ENCODE measurements at places on chromosomes 16 and 17.

DNA sequence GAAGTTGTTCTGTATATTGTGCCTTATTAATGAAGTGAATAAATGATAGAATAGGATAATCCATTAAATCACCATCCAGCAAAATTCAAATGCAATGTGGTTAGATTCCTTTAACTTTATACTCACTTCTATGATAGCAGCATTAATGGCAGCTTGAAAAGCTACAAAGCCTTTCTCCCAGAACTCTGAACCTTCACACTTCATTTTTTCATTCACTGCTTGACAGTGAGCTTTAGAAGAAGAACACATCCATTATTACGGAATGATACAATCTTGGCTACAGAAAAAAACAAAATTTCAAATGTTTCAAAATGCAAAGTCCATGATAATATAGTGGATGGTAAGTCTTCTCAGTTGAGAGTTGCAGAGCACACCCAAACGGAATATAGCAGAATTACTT, 16.4 kb downstream of the ABCA9 start:
- DNase-seq: no peak

GRCh38 chr17:57499648-57500049, 243.3 kb downstream of the MSI2 start:
- no peak for DNase-seq

DNA sequence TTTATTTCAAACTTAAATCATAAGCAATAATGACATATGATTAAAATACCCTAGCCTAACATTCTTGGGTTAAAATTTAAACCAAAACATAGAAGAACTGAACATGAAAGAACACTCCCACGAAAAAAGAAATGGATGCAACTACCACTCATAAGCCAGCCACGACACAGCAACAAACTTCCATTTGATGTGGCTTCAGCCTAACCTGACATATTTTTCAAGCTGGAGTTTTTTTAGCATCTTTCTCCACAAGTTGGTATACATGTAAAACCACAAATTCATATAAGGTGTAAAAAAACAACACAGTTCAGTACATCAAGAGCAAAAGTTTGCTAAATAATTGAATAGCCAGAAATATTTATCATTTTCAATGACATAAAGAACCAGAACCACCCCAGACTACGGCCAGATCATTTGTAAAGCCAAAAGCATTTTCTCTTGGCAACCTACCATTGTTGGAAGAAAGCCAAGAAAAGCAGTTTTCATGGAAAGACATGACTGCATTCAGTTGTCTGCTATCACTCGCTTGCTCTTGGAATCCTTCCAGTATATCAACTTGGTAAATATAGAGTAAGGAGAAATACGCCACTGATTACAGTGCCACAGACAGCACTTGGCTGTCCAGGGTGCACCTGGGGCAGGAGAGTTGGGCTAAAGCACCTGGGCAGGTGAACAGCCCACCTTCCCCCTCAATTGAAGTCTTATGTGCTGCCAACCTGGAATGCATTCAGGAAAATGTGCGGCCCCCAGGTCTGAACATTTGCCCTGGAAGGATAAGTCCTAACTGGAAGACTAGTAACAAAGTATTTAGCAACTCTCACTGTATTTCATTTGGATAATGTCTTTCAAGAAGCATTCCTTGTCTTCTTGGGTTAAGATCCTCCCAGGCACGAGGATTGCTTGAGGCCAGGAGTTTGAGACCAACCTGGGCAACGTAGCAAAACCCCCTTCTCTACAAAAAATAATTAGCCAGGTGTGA, 60.5 kb downstream of the CREBBP start:
- DNase-seq: no peak

- DNase-seq: no peak
Measured at GRCh38 chr16:24149102-24149501, 107.0 kb upstream of the CACNG3 start.

GRCh38 chr17:62860962-62861873, 53.1 kb upstream of the MARCHF10 start:
- no peak for DNase-seq

GRCh38 chr17:82303944-82304808, 13.2 kb downstream of the CD7 start:
- no peak for DNase-seq

- no peak for DNase-seq
Measured at GRCh38 chr16:12229759-12230594, 253.4 kb downstream of the SNX29 start.

- no peak for DNase-seq
Measured at GRCh38 chr17:8532021-8532420, 96.3 kb downstream of the NDEL1 start.

GRCh38 chr16:14640538-14640937, 7.8 kb downstream of the BFAR start:
- no peak for DNase-seq

GRCh38 chr16:10883004-10883403, 6.0 kb downstream of the CIITA start:
- no peak for DNase-seq

GRCh38 chr17:55763856-55764255, 13.0 kb downstream of the PCTP start:
- DNase-seq: no peak

GRCh38 chr16:70691223-70692129, 5.6 kb upstream of the MTSS2 start:
- peak; percentile 61 for DNase-seq

GRCh38 chr17:17343896-17344506, 40.8 kb downstream of the NT5M start:
- DNase-seq: no peak

GRCh38 chr17:56710986-56711385, 117.5 kb downstream of the NOG start:
- no peak for DNase-seq

GRCh38 chr17:27348196-27348595, 54.3 kb downstream of the WSB1 start:
- DNase-seq: no peak

DNA sequence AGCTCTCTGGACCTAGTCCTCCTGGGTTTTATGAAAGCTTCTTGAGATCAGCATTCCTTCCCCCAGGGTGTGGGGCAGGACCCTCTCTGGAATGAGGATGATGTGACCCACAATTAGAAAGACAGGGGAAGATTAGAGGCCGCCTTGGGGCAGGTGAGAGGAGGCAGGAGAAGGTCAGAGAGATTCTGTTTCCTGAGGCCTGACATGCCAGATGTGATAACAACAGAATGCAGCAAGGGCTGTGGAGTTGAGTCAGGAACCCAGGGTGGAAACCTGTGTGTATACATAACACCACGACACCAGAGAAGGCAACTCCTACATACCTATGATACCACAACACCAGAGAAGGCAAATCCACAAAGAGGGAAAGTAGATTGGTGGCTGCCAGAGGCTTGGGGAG, 5.4 kb upstream of the SLC5A10 start:
- no peak for DNase-seq

- DNase-seq: no peak
Measured at GRCh38 chr16:63856537-63856936, 1265.3 kb downstream of the CDH11 start.

- DNase-seq: no peak
Measured at GRCh38 chr17:55023626-55024025, 55.1 kb downstream of the STXBP4 start.

- no peak for DNase-seq
Measured at GRCh38 chr17:57004944-57005579, 27.1 kb downstream of the SCPEP1 start.

DNA sequence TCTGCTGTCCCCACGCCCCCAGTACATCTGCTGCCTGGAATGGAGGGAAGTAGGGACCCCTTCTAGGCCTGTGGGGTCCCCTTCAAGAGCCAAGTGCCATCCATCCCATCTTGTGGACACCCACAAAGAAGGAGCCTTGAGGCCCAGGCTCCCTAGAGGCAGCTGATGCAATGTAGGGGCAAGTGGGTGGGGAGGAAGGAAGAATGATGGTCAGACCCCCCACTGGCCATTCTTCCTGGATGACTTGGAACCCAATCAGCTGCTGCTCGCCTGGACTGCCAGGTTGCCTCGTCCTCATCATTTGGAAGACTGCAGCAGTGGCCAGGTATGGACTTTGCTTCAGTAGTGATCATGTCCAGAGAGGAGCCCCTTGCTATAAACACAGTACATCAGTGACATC, 48.9 kb downstream of the SMPD3 start:
- no peak for DNase-seq

DNA sequence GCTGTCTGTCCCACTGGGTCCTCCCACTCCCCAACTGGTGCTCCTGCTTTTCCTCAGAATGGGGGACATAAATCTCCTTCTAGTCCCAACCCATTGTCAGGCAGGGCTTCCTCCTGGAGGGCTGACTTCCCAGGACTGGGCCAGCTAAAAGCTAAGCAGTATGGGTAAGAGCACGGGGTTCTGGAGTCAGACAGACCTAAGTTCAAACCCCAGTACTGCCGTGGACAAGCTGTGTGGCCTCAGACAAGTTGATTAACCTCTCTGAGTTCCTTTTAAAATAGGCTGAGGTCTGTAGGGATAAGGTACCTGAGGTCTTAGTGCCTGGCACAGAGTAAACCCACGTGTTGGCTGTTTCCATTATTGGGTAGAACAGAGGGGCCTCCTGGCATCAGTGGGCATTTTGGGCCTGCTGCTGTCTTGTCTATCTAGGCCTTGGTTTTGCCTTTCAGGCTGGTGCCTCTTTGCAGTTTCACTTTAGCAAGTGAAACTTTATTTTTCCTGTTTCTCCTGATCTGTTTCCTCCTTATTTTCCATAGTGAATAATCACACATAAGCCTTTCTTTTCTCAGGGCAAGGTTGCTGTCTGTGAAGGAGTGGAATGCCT, 114.6 kb downstream of the PRKCB start:
- DNase-seq: no peak

- DNase-seq: no peak
Measured at GRCh38 chr17:31915456-31916100, 14.1 kb upstream of the UTP6 start.

- DNase-seq: no peak
Measured at GRCh38 chr16:77133706-77134105, 57.3 kb upstream of the MON1B start.

GRCh38 chr17:62933501-62934385, 32.3 kb upstream of the TANC2 start:
- no peak for DNase-seq

- DNase-seq: no peak
Measured at GRCh38 chr17:19392303-19392702, 5.3 kb upstream of the MFAP4 start.

DNA sequence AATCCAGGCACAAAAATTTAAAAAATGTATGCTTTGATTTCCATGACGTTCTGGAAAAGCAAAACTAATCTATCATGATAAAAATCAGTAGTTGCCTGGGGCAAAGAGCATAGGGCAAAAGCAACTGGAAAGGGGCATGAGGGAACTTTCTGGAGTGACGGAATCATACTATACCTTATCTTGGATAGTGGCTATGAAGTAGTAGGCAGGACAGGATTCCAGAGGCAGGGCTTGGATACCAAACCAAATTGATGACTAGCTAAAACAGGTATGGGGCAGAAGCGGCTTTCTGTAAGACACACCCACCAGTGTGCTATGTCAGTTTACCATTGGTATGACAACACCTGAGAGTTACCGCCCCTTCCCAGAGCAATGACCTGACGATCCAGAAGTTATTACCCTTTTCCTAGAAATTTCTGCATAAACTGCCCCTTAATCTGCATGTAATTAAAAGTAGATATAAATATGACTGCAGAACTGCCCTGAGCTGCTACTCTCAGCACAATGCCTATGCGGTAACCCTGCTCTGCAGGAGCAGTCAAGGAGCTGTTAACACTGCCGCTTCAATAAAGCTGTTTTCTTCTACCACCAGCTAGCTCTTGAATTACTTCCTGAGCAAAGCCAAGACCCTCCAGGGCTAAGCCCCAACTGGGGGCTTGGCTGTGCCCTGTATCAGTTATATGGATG, 56.7 kb downstream of the CFDP1 start:
- DNase-seq: no peak

GRCh38 chr17:28986714-28987655, 18.8 kb downstream of the SEZ6 start:
- DNase-seq: no peak

DNA sequence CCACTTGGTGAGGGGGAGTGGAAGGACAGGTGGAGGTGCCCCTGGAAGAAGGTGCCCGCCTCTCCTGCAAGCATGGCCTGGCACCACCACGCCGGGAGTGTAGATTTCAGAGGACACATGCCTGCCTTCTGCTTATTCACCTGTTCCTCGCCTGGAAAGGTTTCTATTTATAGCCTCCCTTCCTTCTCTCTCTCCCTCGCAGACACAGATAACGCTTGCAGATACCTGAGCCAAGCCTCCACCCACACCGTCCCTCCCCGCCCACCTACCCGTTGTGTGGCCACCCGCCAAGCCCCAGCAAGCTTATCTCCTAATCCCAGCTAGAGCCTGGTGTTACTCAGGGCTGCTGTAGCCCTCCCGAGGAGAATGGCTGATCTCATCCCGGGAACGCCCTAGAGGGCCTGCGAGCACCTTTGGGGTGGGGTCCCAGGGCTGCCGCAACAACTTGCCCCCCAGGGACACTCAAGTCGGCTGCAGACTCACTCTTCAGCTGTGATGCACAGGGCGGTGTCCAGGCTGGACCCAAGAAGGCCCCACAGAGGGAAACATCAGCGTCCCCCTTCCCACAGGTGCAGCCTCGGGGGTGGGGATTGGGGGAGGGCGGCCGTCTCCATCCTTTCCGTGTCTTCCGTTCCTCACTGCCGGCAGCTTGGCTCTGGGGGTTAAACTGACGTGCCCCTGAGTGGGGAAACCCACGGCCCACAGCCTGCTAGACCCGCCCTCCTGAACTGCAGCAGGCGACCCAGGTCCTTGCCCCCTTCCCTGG, 1.9 kb upstream of the SNAI3 start:
- no peak for DNase-seq

GRCh38 chr17:32191306-32191705, 49.0 kb downstream of the RHOT1 start:
- no peak for DNase-seq

Data from C1 segment of cervical spinal cord (tissue), 14 donors.